ENCODE measurements at places on chromosomes 11 and 22.

DNA sequence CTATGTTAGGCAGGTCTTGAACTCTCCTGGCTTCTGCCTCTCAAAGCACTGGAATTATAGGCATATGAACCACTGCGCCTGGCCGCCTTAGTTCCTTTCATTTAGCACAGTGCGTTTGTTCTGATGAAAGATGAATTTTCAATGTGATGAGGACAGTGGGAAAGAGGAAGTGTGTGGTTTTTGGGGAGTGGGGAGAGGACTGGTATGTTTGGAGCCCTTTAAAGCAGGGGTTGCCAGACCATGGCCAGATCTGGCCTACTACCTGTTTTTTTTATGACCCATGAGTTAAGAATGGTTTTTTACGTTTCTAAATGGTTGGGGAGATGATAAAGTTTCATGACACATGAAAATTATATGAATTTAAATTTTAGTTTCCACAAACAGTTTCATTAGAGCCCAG lies 12.5 kb downstream of the ATXN10 start:
- no peak for DNase-seq

DNA sequence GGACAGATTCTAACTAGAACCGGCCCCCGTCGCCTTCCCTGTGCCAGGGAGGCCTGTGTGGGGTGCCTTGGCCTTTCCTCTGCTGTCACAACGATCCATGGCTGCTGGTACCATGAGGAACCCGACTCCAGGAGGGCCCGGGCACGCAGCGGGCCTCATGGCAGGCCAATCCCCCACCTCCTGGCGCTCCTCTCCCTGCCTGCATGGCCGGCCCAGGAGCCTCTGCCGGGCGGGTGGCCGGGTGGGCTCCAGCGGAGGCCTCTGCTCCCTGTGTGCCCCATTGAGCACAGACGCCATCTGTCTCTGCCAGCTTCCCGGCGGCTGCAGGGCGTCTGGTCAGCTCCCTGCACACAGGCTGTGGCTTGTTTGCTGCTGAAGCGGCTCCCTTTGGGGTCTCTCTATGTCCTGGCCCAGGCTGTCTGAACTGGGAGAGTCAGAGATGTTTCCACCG lies 86.5 kb downstream of the MYEOV start:
- DNase-seq: no peak

GRCh38 chr11:68691402-68691784 lies 7.0 kb downstream of the GAL start:
- no peak for DNase-seq

GRCh38 chr11:19433367-19433766 lies 192.6 kb upstream of the E2F8 start:
- no peak for DNase-seq

GRCh38 chr11:121494355-121495099 lies 41.8 kb upstream of the SORL1-AS1 start:
- DNase-seq: peak; percentile 23

DNA sequence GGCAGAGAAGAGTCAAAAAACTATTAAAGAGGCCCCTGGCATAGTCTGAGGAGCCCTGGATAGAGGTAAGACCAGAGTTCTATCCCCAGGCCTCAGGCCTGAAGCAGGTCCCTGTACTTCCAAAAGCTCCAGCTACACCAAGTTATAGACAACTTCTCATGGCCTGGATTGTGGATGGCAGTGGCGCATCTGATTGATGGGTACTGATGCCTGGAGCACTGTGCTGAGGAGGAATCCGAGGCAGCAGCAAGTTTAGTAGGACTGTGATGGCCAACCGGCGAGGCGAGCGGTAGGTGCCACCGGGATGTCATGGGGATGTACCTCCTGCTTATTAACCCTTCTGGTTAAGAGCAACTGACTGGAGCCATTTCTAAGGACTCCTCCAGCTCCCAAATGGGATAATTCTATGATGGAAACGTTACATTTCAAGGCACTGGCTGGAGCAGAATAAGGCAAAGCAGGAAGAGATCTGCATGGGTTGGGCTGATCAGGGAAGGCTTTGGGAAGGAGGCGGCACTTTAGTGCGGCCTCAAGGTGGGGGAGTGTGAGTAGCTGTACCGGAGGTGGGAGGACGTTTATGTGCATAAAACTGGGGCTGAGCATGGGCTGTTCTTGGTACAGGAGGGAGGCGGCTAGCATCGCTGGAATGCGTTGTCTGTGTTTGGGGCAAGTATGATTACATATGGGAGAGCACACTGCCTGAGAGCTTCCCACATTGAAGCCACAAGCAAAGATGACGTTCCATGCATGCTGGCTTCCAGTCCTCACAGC lies 24.2 kb upstream of the JAM3 start:
- DNase-seq: no peak

- DNase-seq: peak; percentile 46
Observed at GRCh38 chr11:95790933-95791708, 823 bp downstream of the CEP57 start.

- DNase-seq: no peak
Observed at GRCh38 chr11:123434911-123435310, 4.8 kb downstream of the GRAMD1B start.

DNA sequence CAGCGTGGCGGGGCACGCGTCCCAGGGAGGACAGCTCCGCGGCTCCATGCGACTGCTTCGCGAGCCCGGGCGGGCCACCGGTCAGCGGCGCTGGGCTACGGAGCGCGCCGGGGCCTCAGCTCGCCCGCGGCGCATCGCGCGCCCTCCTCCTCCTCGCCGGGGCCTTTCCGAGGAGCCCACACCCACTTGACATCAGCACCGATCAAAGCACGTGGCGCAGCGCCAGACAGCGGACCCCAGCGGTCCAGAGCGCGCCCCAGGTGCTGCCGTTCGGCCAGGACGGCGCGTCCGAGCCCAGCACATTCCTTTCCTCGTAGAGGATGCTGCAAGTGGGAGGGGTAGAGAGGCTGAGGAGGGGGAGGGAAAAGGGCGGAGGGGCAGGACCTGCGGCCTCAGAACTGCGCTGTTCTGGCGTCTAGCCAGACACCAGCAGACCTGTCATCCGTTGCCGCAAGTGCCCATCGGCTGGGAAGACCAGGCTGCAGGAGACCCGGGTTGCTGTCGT lies 88.6 kb downstream of the PLEKHA7 start:
- DNase-seq: no peak

- DNase-seq: no peak
Observed at GRCh38 chr11:114250993-114251814, 45.0 kb upstream of the NNMT start.

- DNase-seq: no peak
Observed at GRCh38 chr11:75280770-75281468, 40.3 kb downstream of the TPBGL start.

DNA sequence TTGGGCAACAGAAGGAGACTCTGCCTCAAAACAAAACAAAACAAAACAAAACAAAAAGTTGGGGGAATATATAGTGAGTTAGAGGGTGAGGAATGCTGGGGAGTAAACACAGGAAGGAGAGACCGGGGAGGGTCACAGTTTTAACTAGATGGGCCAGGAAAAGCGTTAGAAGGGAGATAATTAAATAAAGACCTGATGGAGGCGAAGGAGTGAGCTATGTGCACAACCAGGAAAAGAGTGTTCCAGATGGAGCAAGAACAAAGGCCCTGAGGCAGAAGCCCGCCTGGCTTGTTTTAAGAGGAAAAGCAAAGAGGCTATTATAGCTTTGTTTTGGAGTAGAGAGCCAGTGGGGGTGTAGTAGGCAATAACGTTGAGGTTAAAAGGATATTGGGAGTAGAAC lies 4.8 kb upstream of the PLA2G6 start:
- no peak for DNase-seq

- no peak for DNase-seq
Observed at GRCh38 chr11:13667795-13668101, 720 bp upstream of the FAR1 start.

DNA sequence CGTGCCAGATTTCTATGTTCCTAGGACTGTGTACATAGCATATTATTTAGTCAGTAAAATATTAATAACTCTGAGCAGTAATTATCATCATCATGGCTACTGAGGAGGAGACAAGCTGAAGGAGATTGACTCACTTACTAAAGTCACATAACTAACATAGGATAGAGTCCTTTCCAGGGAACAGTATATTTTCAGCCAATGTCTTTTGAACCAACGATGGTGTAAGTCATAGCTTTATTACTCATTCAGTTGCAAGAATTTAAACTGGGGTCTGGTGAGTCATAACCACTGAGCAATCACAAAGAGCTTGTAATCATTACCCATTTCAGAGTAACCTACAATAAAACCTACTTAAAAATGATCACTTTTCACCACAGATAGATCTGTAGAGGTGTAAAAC lies 1564.8 kb upstream of the TENM4 start:
- DNase-seq: no peak
